ENCODE measurements at places on chromosomes 16 and 17. TPM values are rescaled to one million over a fixed set of nuclear protein-coding genes. Genes with fewer than 3 reads are reported as not detected.

C1QL1 gene
- total RNA-seq = 0.13 TPM

PRAC2 gene
- not detected for total RNA-seq

NLRC3 gene
- total RNA-seq = 0.81 TPM

OR4D1 gene
- not detected for total RNA-seq

GRAP gene
- 4.0 TPM for total RNA-seq

KRTAP3-2 gene
- not detected for total RNA-seq

FOXJ1 gene
- 0.08 TPM for total RNA-seq

CRYBA1 gene
- total RNA-seq = not detected

USP32 gene
- total RNA-seq = 25.9 TPM

IGSF6 gene
- total RNA-seq = 2.8 TPM

KRT24 gene
- total RNA-seq = not detected

NHLRC4 gene
- total RNA-seq = 0.28 TPM

NUPR1 gene
- total RNA-seq = 92.6 TPM

ELMO3 gene
- total RNA-seq = 5.2 TPM

TBC1D3K gene
- total RNA-seq = not detected

SLC52A1 gene
- total RNA-seq = 0.08 TPM

OVCA2 gene
- 15.3 TPM for total RNA-seq

MILR1 gene
- total RNA-seq = 0.33 TPM

TMEM231 gene
- total RNA-seq = 1.5 TPM

MYO15A gene
- 6.0 TPM for total RNA-seq

SPNS1 gene
- 22.8 TPM for total RNA-seq

CHD9NB gene
- total RNA-seq = 1.1 TPM

OTOP3 gene
- total RNA-seq = not detected

CDH3 gene
- 0.33 TPM for total RNA-seq

NPB gene
- 0.13 TPM for total RNA-seq

FBXO39 gene
- total RNA-seq = 0.13 TPM

ATP2C2 gene
- 0.18 TPM for total RNA-seq

MPO gene
- total RNA-seq = 0.43 TPM

CACNG5 gene
- total RNA-seq = not detected

PLA2G10 gene
- not detected for total RNA-seq

HS3ST3B1 gene
- 39.8 TPM for total RNA-seq

TP53TG3 gene
- not detected for total RNA-seq

RASD1 gene
- 1.1 TPM for total RNA-seq

FDXR gene
- 10.0 TPM for total RNA-seq

KCNJ2 gene
- total RNA-seq = 0.50 TPM

RPS15A gene
- 375 TPM for total RNA-seq

C16orf92 gene
- not detected for total RNA-seq

All from left lobe of liver (tissue), 2 donors.